ENCODE measurements at places on chromosomes 2 and 18.
A peak's percentile ranks its signal among the peaks of the same experiment; 100 is the strongest.

DNA sequence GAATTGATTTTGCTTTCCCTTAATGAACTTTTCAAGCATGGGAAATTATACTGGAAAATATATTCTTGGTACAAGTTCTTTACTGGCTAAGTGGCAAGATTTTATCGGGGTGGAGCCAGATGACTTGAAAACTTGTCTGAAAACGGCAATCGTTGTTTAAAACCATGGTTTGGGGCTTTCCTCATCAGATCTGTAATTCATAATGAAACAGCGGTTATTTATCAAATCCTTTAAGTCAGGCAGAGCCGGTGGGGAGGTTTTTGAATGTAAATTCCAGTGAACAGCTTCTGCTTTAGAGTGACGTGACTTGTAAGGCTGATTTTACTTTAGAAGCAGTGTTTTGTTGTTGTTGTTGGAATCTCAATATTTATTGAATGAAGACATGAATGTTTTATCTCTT lies 2.6 kb downstream of the SEC11C start:
- peak; percentile 29 for DNase-seq

DNA sequence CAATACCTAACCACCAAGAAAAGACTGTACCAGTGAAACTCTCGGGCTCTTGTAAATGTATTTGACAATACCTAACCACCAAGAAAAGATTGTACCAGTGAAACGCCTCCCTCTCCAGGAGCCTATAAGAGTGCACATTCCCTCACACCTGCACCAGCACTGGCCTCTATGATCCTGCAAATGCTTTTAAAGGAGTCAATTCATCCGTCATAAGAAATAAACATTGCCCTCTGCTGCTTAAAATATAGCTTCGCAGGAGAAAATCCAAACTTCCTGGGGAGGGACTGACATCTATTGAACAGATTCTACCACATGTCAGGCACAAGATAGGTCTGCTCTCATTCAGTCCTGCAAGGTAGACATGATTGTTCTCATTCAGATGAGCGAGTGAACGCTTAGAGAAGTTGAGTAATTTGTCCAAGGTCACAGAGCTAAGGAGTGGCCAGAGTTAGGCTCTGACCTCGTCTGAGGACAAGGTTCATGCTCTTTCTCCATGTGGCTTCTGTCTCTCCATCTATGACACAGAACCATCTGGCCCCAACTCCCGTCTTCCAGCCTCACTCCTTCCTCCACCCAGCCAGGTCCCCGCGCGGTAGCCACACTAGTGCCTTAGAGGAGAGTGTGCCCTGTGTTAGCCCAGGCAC lies 38.7 kb downstream of the MCFD2 start:
- DNase-seq, result no peak

- no peak for DNase-seq
These were observed 62.7 kb upstream of the TAF1B start for GRCh38 chr2:9780368-9781130.

DNA sequence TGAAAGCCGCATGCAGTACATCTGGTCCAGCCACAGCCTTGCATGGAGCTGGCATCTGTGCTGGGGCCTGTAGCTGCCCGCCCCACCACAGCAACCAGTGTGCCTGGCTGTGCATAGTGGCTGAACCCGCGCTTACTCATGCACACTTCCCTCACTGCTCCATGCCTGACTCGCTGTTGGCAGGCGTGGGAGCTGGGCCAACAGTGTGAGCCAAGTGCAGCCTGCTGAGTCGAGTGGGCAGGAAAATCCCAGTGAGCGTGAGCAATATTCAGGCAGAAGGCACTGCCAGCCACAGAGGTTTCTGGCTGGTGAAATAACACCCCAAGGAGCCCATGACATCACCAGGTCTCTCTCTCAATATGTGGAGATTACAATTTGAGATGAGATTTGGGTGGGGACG lies 1674.1 kb upstream of the TMEFF2 start:
- DNase-seq, result no peak

GRCh38 chr2:177329064-177329463 lies 63.5 kb upstream of the AGPS start:
- DNase-seq, result no peak

- DNase-seq, result no peak
These were observed 103.5 kb downstream of the NOL4 start for GRCh38 chr18:34121200-34121721.

- no peak for DNase-seq
These were observed 3.4 kb upstream of the SPATS2L start for GRCh38 chr2:200302940-200303727.

DNA sequence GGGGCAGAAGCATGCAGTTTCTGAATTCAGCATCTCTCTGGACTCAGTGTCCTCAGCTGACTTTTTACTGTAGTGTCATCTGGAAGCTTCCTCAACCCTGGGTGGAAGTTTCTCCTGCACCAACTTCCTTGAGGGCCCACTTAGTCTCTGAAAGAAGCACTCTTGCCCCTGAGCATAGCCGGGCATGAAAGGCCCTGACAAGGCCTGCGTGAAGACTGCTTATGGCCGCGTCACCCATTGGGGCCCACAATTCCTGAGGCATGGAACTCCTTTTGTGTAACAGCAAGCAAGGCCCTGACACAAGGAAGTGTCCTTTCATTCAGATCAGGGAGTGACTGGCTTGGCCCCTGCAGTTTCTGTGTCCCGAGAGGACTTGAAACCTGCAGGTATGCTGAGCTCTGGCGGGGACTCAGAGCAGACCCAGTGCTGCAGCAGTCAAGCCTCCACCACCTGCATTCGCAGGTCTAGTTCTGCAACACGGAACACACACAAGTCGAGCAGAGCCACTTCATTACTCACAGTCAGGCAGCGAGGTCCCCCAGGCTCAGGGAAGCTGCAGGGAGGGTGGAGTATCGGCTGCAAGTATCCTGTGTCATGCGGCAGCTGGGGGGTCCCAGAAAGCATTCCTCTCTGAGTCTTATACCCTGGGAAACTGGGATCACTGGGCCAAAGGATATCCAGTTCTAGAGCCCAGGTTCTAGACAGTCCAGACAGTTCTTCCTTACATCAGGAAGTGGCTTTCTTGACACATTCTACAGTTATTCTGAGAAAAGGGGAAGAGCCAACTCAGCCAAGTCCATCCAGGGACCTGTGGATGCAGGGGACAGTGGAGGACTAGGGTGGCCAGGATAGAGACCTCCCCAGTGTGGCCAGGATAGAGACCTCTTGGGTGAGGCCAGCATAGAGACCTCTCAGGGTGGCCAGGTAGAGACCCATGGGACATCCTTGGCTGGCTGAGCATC lies 35.6 kb upstream of the PRLH start:
- no peak for DNase-seq

DNA sequence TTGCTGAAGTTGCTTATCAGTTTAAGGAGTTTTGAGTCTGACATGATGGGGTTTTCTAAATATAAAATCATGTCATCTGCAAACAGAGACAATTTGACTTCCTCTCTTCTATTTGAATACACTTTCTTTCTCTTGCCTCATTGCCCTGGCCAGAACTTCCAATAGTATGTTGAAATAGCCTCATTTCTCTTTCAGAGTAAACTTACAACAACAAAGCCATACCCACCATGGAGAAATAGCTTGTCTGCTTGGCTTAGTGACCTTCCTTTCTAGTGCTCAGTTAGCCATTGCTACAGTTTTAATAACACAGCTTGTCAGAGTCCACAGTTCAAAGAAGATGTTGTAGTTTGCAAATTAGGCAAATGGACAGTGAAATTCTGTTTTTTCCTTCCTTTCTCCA lies 228.0 kb downstream of the ETAA1 start:
- no peak for DNase-seq

DNA sequence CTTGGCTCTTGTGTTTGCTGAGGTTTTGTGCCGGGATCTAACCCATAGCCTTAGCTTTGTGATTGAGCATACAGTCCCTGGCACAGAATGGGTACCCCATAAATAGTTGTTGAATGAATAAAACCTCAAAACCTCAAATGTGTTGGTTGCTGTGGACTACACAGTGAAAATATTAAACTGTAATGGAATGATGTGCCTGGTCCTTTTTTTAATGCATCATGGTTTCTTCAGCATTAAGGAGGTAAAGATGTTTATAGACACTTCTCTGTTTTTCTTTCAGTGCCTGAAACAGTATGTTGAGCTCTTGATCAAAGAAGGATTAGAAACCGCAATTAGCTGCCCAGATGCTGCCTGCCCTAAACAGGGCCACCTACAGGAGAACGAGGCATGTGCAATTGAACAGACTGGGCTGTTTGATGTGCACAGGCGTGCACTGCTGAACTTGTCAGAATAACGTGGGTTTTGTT lies 97.0 kb downstream of the RNF144A start:
- DNase-seq, result no peak

- no peak for DNase-seq
These were observed 358 bp downstream of the USP37 start for GRCh38 chr2:218567797-218568189.

DNA sequence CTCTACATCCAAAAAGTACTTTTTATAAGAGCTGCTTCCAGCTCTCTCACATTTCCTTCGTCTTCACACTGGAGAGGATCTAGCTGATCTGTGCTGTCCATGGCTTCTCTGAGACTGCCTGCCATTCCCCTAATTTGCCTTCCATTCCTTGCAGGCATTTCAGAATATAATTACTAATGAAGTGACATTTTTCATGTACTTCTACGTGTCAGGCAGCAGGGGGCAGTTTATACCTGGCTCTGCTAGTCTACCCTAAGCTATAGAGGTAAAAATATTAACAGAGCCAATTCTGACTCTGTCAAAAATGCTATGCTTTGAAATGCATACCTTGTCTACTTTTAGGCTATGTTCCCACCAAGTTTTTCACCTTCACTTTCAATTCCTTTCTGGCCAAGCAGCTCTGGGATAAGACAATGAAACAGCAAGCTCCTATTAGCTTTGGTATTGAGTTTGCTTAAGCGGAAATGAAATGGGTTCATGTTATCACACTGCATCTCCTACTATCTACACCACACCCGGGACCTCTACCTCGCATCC lies 81.9 kb downstream of the MEP1B start:
- DNase-seq, result no peak

DNA sequence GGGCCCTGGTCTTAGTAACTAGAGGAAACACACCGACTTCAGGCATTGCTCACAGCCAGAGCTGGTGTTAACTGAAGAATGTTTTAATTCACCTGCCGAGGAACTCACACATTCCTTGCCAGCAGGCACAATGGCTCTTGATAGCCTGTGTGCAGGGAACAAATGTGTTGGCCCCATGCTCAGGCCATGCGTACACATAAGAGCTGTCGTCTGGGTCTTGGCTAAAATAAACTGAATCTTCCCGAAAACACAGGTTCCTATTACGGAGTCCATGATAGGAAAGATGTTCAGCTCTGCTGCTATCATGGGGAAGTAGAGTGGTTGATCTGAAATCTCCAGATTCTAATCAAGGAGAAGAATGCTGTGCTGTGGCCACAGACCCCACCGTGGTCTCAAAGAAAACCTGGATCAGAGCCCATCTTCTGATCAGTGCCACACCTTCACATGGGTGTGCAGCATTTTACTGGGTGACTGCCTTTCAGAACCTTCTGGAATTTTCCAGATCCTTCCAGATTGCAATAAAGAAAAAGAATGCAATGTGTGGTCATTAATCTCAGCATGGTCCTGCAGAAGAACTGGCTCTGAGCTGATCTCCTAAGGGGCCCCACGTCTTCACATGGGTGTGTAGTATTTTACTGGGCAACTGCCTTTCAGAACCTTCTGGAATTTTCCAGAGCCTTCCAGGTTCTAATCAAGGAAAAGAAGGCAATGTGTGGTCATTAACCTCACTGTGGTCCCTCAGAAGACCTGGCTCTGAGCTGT lies 17.2 kb downstream of the MBP start:
- DNase-seq, result no peak

- DNase-seq, result no peak
These were observed 80.5 kb downstream of the EHBP1 start for GRCh38 chr2:62785810-62786597.

- DNase-seq, result no peak
These were observed 274.8 kb upstream of the SLC39A10 start for GRCh38 chr2:195382186-195382585.

DNA sequence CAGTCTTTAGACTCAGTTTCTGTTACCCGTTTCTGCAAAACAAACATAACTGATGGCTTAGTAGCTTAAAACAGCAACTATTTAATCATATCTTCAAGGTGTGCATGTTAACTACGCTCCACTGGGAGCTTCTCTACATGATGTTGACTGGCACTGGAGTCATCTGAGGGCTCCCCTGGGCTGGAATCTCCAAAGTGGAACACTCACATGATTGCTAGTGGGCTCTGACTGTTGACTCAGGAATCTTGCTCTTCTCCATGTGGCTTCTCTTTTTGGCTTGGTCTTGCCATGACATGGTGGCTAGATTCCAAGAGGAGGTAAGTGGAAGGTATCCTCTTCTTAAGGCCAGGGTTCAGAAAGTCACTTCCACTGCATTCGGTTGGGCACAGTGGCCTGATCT lies 160.8 kb downstream of the PMAIP1 start:
- no peak for DNase-seq

GRCh38 chr2:127046579-127046978 lies 60.4 kb downstream of the BIN1 start:
- no peak for DNase-seq

- DNase-seq, result no peak
These were observed 102.8 kb upstream of the RBMS1 start for GRCh38 chr2:160596441-160596840.
